ENCODE measurements at places on chromosomes 13 and 19. TPM values are rescaled to one million over a fixed set of nuclear protein-coding genes. Genes with fewer than 3 reads are reported as not detected.

ICAM4 gene
- total RNA-seq = 0.42 TPM

LRRC25 gene
- total RNA-seq = 2.6 TPM

OR7A5 gene
- not detected for total RNA-seq

ERICH4 gene
- 0.37 TPM for total RNA-seq

ZFP28 gene
- 6.6 TPM for total RNA-seq

CEACAM16 gene
- not detected for total RNA-seq

ADGRE1 gene
- total RNA-seq = 0.18 TPM

OPA3 gene
- total RNA-seq = 21.9 TPM

DNA sequence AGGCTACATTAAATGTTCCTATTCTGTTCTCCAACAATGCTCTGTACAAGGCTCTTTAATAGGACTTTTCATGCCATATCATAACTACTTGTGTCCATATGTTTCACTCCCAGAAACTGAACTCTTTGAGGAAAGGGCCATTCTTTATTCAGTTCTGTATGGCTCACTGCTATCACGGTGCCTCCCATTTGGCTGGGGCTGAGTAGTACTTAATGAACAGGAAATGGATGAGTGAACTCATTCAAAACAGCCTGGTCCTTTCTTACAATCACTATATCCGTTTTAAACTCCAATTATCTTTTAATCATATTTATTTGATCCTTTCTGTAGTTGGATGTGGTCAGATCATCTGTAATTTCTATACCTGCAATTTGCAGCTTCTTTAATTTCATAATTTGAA, 410.6 kb downstream of the TBC1D4 start:
- no peaks in the 10 kb centered on the region for H3K36me3 ChIP-seq
- no peaks in the 10 kb centered on the region for H3K27me3 ChIP-seq
- H3K27ac ChIP-seq = no peak overlapping the region
- no peaks in the 10 kb centered on the region for H3K4me1 ChIP-seq

DNA sequence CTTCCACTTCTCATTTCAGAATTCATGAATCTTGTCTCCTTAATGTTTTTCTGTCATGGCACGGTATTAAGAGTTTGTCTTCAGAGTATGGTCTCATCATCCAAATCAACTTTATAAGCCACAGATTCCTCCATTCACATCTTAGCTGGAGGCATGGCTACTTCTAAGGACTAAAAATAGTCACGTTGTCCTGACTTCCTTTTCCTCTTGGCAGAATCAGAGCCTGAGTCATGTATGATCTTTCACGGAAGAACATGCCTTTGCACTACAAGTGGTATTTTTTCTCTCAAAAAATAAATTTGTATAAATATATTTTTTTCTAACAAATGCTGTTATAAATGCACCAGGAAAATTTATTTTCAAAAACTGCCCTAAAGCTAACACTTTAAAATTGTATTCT, 71.4 kb downstream of the ALOX5AP start:
- no peaks in the 10 kb centered on the region for H3K27me3 ChIP-seq
- no peaks in the 10 kb centered on the region for H3K36me3 ChIP-seq
- peaks cover 27% of the 10 kb centered on the region for H3K4me1 ChIP-seq
- no peak overlapping the region for H3K27ac ChIP-seq

GRCh38 chr13:113161433-113161832, 3.0 kb downstream of the PROZ start:
- H3K27ac ChIP-seq = no peak overlapping the region
- no peak overlapping the region for H3K4me3 ChIP-seq
- no peak for DNase-seq

- DNase-seq = no peak
- H3K27me3 ChIP-seq = no peaks in the 10 kb centered on the region
- no peak overlapping the region for H3K27ac ChIP-seq
Measured at GRCh38 chr19:1422360-1422759, 15.0 kb downstream of the DAZAP1 start.

- peak; percentile 53 for DNase-seq
- no peaks in the 10 kb centered on the region for H3K36me3 ChIP-seq
- H3K4me1 ChIP-seq = peaks cover 10% of the 10 kb centered on the region
- peak overlapping the region; percentile 88 for H3K4me3 ChIP-seq
- H3K27me3 ChIP-seq = no peaks in the 10 kb centered on the region
Measured at GRCh38 chr19:18340990-18341868, 831 bp downstream of the PGPEP1 start.

DNA sequence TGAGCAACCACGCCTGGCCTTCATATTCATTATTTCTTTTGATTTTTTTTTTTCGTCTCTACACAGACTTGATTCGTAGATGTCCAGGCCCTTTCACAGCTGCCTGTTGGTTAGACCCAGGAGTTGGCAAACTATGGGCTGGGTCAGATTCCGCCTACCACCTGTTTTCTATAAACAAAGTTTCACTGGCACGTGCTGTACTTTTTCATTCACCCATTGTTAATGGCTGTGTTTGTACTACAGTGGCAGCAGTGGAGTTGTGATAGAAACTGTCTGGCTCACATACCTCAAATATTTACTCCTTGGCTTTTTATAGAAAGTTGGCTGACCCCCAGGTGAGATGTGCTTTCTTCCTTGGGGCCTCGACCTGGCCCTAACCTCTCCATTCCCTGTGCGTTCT, 72.9 kb upstream of the TEX29 start:
- H3K27ac ChIP-seq = peak overlapping the region; percentile 35
- H3K4me3 ChIP-seq = no peak overlapping the region
- DNase-seq = peak; percentile 30
- no peaks in the 10 kb centered on the region for H3K36me3 ChIP-seq

GRCh38 chr19:616747-617526, 16.4 kb downstream of the POLRMT start:
- H3K36me3 ChIP-seq = peaks cover 20% of the 10 kb centered on the region
- no peak for DNase-seq
- no peaks in the 10 kb centered on the region for H3K27me3 ChIP-seq
- no peak overlapping the region for H3K27ac ChIP-seq
- H3K4me3 ChIP-seq = no peak overlapping the region

GRCh38 chr13:97335488-97336134, 98.4 kb upstream of the RAP2A start:
- no peaks in the 10 kb centered on the region for H3K27me3 ChIP-seq
- no peak for DNase-seq
- peak overlapping the region; percentile 22 for H3K27ac ChIP-seq
- no peaks in the 10 kb centered on the region for H3K4me1 ChIP-seq
- no peaks in the 10 kb centered on the region for H3K36me3 ChIP-seq
